Smooth muscle cell of the coronary artery (primary cell): ENCODE measurements at places on chromosomes 3 and 15. TPM values are rescaled to one million over a fixed set of nuclear protein-coding genes. Genes with fewer than 3 reads are reported as not detected.

The ZNF860 gene
- total RNA-seq, result under 0.01 and 0.38 TPM in 2 replicates

The LRRN1 gene
- not detected in 2 replicates for total RNA-seq

The CCR8 gene
- total RNA-seq, result not detected in 2 replicates

The CRABP1 gene
- total RNA-seq, result not detected in 2 replicates

The CHRNA3 gene
- total RNA-seq, result not detected in 2 replicates

The LYZL4 gene
- total RNA-seq, result 0.23 TPM in 1 of 2 replicates, not detected in the other

The MORC1 gene
- not detected in 2 replicates for total RNA-seq

The FAM3D gene
- total RNA-seq, result not detected in 2 replicates
